ENCODE measurements at places on chromosomes 16 and 17.

GRCh38 chr16:77965346-77965745 is 57.0 kb upstream of the CLEC3A start:
- no peak for DNase-seq

DNA sequence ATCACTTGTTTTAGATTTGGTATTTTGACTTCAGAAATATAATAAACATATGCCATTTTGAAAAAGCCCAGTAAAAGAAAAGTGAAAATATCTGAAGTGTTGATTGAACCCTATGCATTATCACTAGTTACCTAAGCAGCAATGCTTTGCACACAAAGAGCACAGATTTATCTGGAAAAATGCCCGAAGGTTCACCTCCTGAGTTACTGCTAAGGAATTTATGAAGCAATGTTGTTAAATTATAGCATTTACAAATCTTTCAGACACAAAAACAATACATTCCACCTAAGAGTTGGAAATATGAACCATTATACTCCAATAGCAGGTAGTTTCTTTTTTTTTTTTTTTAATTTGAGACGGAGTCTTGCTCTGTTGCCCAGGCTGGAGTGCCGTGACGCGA is 38.9 kb upstream of the GHDC start:
- no peak for DNase-seq

DNA sequence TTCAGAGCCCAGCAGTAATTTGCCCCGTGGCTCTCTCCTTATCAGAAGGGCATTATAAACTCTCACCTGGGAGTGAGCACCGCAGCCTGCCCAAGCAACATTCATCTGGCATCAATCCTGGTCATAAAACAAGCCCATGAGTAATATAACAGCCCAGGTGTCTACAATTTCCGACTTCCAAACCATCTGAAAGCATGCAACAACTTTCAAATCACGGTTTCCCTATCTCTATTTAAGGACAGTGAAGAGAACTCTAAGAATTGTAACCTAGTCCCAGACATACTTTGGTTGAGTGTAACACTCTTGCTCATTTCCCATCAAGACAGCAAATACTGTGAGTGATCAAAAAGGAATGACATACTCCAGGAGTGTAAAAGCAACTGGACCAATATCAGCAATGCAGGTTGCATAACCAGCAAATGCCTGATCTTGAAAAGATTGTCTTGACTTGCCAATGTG is 487.4 kb upstream of the SOX9 start:
- DNase-seq: no peak

DNA sequence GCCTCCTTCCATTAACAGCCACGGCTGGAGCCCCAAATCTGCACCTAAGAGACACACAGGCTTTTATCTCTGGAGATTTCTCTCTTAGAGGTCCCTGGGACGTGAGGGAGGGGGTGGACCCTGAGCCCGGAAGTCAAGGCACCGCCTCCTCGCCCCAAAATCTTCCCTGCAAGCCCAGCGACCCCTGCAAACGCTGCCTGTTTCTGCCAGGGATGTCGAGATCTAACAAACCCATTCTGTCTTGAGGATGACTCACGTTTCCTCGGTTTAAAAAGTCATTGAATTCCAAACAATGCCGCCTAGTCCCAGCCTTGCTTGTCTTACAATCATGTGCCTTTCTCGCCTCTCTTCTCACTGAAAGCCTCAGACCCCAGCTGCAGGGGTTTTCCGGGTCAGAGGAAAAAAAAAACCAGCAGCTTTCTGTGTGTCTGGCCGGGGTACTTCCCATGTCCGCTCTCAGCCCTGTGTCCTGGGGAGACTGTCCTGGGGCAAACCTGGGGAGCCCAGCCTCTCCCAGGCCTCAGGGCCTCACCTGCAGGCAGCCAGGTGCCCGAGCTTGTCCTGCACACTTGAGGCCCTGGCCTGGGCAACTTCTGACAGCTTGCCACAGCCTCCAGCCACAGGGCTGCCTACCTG is 15.4 kb downstream of the ARL2BP start:
- DNase-seq: no peak

- DNase-seq: no peak
Measured at GRCh38 chr17:41439375-41439774, 1.4 kb downstream of the KRT38 start.

DNA sequence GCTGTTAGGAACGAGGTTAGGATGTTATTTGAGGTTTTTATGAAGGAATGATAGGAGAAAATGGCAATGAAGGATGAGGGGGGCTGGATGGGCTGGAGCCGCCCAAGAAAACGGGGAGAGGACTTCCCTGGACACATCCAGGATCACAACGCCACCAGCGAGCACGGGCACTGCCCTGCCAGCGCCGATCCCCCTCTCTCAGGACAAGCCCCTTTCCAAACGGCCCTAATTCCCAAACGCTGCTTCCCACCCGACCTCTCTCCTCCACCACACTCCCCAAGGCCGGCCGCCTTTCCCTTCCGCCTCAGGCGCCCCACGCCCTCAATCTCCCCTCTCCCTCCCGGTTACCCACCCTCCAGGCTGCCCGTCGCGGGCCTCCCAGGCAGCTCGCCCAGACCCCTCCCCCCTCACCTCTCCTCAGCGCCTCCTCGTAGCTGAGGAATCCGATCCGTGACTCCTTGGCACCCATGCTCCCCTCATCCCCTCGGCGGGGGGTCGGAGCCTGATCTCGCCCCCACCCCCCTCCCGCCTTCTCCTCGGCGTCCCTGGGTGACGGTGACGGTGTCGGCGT is 377 bp downstream of the USP32 start:
- no peak for DNase-seq

DNA sequence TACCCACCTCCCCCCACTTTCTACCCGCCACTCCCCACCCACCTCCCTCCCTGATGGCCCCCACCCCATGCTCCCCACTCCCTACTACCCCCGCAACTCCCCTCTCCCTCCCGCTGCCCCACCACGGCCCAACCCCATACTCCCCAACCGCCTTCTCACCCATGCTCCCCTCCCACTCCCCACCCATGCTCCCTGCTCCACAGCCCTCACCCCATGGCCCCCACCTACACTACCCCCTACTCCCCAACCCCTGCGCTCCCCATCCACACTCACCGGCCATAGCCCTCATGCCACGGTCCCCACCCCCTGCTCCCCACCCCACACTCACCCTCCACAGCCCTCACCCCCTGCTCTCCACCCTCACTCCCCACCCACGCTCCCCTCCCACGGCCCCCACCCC is 13.9 kb downstream of the COTL1 start:
- no peak for DNase-seq

DNA sequence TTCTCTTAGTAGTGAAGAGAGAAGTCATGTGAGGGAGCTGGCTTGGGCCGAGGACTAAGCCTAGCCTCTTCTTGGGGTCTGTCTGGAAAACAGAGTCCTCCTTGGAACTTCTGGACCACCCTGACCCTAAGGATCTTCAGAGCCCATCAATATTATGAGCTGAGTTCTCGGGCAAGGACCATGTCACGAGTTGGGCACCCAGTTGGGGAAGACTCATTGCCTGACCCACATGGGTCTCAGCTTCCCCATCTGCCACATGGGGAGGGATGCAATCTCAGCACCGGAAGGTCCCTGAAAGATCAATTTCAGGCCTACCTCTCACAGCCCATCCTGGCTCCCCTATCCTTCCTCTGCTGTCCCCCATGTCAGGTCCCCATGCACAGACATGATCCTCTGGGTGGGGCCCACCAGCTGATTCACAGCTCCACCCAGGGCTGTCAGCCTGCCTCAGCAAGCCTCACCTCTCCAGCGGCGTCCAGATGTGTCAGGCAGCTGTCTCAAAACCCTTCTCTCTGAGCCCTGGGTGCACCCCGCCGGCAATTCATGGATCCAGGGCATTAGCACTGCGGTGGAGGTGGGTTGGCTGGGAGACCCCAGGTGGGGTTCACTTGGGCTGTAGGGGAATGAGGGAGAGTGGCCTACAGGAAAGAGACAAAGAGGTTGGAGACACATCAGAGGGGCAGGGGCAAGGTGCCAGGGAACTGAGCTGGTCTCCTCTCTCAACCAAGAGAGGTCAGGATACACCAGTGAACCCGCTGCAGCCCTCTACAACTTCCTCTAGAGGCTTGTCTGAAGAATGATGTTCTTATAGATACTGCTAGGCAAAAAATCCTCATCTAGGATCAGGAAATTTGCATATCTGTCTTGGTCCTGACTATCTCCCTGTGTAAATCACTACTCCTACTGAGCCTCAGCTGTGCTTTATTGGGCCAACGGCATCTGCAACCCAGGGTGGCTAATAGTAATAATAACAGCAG is 1.8 kb downstream of the NLRP1 start:
- DNase-seq: no peak

DNA sequence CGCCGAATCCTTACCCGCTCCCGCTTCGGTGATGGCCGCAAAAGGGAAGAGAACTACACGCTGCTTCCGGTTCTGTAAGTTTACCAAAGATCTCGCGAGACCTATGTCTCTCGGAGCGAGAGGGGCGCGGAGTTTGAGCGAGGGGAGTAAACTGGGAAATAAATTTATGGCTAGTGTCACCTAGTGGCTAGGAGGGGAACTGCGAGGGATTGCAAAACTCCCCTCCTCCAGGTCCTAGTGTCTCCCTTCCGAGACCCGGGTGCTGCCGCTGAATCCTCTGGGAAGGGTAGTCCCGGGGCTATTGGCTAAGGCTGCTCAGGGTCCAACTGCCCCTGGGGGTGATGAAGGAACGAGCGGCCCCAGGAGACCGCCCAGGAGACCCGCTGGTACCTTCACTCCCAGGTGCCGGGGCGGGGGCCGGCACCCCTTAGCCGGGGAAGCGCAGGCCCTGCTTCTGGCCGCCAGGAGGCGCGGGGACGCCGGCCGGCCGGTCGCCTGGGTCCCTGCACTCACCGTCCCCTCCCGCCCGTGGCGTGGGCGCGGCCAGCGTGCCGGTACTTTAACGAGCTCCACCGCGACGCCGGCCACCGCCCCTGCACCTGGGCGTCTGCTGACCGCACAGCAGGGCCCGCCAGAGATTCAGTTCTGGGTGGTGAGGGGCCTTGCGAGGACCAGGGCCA is at the start of gene RPL26:
Gene RPL26, minus strand, starts transcription at position 51 of the 680 bp plus-strand sequence. CDS start 883 bp downstream, outside the sequence.
- DNase-seq: peak; percentile 97

DNA sequence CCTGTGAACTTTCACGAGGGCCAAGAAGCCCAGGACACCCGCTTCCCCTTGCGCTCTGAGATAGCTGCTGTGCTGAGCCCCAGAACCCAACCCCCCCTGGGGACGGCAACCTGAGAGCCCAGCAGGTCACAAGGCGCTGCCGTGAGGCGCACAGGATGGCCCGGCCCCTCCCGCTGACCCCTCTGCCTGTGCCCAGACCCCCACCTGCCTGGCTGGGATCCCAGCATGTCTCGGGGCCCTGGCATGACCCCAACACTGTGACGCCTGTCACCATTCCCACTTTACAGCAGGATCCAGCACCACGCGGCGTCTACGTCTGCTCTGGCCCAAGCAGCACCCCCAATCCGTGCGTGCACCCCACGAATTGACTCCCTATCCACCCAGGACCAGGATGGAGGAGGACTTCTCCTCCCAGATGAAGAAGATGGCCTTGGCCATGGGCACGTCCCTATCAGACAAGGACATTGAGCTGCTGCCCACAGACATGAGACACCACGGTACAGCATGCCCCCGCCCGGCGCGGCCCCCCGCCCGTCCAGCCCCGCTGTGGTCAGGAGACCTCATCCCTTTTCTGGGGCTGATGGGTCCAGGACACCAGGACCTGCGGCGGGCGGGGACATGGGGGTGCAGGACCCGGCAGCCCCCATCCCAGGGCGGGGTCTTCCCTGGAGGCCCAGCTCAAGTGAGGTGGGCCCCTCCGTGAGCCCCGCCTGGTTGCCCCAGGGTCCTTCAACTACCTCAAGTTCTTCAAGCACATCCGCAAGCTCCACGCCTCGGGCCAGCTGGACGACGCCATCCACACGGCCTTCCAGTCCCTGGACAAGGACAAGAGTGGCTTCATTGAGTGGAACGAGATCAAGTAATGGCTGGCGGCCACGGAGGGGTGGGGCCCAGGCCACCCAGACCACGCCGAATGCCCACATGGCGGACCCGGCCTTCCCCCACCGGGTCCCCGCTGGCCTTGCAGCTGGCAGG is 15.1 kb upstream of the AATK start:
- DNase-seq: no peak

- no peak for DNase-seq
Measured at GRCh38 chr16:28292731-28293600, 641 bp downstream of the SBK1 start.

DNA sequence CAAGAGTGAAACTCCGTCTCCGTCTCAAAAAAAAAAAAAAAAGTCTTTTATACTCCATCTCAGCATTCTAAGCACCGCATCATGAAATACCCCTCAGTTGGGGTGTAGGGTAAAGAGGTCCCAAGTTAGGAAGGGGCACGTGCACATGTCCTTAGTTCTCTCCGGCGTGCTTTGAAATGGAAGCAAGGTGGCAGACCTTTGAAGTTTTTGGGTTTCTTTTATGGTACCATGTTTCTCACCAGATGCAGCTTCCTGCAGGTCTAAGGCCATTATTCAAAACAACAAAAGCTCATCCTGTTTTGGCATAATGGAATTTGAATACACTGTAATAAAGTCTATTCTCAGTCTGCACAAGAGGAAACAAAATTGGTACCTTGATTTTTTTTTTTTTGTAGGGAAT is 9.6 kb downstream of the EMC8 start:
- DNase-seq: no peak

GRCh38 chr17:32998111-32998886 is 6.7 kb downstream of the SPACA3 start:
- DNase-seq: peak; percentile 68

GRCh38 chr16:89841275-89841674 is 13.0 kb downstream of the SPIRE2 start:
- no peak for DNase-seq

Data from RPMI8226 (cell line).